T-helper 22 cell (primary cell): ENCODE measurements at places on chromosomes 2 and 18.
A peak's percentile ranks its signal among the peaks of the same experiment; 100 is the strongest.

- DNase-seq, result no peak
These were observed 22.4 kb downstream of the NLRC4 start for GRCh38 chr2:32242331-32242730.

DNA sequence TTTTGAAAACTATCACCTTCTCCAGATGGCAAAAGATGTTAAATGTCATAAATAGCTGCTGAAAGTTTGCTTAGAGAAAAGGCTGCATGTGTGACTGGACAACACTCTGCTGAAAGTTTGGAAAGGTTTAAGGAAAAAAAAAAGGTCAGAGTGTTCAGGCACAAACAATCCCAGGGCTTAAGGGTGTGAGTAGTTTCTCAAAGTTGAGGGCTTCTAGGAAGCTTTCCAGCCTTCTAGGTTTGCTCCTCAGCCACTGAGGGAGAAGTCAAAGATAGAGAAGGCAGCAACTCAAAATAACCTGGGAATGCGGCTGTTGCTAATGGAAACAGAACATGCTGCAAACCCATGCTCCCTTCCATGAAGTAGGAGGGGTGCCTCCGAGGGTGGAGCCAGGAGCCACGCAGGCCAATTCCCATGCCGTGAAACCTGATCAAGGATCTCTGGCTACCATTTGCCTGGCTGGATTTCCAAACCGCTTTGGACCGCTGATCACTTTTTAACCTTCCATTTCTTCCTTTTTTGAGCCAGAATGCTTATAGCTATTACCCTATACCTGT is 88.0 kb downstream of the TEX51 start:
- no peak for DNase-seq

- DNase-seq, result no peak
These were observed 1.0 kb upstream of the REV1 start for GRCh38 chr2:99490623-99491461.

GRCh38 chr2:120388222-120389035 is 42.5 kb downstream of the INHBB start:
- no peak for DNase-seq

DNA sequence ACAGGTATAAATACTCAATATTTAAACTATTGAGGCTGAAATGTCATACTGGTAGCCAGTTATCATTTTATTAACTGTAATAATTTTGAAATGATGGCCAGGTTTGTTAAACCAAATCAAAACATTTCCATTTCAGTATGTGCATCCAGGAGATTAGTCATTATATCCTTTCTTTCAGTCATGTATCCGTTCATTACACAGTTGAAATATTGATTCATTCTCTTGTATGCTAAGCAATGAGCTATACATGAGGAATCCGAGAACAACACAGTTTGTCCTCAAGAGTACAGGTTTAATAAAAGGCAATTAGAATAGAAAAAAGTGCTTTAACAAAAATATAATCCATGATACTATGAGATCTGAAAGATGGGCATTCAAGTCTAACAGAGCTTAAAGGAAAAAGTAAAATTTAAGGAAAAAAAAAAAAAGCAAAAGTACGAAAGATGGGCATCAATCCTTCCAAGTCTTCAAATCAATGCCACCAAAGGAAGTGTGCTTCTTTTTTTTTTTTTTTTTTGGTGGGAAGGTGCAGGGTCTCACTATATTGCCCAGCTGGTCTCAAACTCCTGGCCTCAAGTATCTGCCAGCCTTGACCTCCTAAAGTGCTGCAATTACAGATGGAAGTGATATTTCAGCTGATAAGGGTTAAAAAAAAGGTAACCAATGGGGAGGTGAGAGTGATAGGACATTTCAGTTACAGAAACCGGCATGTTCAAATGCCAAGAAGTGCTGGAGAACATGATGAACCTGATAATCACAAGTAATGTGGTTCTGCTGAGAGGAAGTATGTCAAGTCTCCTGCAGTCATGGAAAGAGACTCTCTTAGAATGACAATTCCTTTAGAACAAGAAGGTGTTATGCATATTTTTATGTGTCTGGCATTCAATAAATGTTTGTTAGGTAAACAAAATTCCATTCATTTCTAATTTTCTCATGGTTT is 35.8 kb downstream of the PUM2 start:
- no peak for DNase-seq

GRCh38 chr18:45519411-45520280 is 95.6 kb upstream of the SLC14A2 start:
- DNase-seq, result no peak

DNA sequence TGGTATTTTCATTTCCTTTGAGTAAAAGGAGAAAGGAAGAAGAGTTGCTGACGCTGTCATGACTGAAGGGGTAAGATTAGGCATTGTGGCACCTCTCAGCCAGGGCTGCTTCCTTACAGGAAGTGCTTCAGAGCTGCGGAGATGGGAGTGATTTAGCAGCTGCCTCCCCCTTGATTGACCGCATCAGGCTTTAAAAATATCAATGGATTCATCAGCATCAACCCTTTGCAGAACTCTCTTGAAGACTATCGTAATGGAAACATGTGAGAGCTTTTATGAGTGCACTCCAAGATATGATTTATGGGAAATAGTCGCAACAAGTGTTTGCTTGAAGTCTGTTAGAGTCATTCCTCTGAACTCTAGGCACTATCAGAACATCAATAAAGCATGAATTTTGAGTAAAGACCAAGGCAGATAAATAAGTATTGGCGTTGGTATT is 141.1 kb downstream of the CSRNP3 start:
- DNase-seq, result no peak

DNA sequence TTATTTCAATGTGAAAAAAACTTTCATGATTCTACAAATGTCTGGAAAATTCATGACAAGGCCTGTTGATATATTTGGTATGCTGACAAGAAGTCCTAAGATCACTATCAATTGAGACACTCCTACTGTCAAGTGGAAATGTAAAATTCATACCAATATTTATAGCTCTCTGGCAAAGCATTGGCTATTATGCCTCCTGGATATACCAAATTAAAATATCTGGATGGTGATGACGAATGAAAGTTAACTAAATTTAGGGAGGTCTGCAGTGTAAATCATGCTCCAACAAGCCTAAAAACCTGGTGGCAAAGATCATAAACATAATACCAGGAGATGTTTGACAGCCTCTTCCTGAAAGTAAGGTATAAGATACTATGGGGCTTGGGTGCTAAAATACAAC is 41.1 kb upstream of the TCF4 start:
- DNase-seq, result no peak

- no peak for DNase-seq
These were observed 42.8 kb downstream of the RAMP1 start for GRCh38 chr2:237901932-237902850.

- DNase-seq, result no peak
These were observed 94.9 kb downstream of the PIEZO2 start for GRCh38 chr18:11054497-11054896.

- DNase-seq, result no peak
These were observed 36.8 kb upstream of the BZW1 start for GRCh38 chr2:200774920-200775319.

- no peak for DNase-seq
These were observed 24.2 kb downstream of the SH3RF3 start for GRCh38 chr2:109153005-109153784.

DNA sequence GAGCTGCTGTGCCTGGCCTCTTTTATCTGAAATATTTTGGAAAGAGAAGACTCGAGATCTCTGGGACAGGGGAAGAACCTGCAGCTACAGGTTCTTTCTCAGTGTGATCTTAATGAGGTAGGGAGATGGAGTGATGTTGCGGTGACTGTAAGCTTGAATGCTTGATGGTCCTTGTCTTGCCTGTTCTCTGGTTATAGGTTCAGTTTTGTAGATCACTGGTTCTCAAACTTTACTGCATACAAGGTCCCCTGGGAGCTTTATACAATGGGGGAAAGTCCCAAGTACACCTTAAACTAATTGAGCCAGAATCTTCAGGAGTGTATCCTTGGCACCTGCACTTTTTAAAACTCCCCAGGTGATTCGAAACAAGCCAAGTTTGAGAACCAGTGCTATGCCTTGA is 136.7 kb upstream of the CXCR4 start:
- DNase-seq, result no peak

DNA sequence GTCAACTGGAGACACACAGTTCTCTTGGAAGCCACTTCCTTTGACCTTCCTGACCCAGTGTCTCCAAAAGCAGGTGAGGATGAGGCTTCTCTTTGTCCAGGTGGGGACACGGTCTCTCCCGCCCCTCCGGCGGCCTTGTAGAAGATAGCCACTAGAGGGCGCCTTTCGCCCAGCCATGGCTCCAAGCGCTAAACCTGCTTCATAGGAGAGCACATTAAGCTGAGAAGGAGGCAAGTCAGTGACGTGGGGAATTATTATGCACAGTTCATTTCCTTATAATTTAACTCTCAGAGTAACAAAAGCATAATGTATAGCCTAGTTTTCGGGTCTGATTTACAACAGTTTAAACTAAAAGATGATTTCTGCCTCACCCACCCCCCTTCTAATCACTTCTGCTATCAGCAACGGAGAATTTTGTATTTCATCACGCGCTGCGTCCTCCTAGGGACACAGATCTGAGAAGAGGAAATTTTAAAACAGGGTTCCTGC is 208.7 kb downstream of the ICOS start:
- peak; percentile 46 for DNase-seq

DNA sequence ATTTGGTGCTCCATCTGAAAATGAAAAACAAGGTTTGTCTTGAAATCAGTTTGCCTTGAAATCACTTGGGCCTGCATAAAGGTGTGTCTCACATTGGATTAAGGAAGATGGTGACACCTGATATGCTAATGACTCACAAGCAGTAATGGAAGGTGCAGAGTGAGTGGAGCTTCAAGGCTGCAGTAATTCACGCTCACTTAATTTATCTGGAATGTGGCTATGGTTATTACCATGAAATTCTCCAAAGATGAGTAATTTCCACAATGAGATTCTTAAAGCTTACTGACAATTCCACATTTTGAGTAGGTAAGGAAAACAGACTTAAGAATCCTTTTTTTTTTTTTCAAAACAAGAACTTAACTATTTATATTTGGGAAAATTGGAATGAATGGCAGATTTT is 156.8 kb downstream of the PAX3 start:
- DNase-seq, result no peak

DNA sequence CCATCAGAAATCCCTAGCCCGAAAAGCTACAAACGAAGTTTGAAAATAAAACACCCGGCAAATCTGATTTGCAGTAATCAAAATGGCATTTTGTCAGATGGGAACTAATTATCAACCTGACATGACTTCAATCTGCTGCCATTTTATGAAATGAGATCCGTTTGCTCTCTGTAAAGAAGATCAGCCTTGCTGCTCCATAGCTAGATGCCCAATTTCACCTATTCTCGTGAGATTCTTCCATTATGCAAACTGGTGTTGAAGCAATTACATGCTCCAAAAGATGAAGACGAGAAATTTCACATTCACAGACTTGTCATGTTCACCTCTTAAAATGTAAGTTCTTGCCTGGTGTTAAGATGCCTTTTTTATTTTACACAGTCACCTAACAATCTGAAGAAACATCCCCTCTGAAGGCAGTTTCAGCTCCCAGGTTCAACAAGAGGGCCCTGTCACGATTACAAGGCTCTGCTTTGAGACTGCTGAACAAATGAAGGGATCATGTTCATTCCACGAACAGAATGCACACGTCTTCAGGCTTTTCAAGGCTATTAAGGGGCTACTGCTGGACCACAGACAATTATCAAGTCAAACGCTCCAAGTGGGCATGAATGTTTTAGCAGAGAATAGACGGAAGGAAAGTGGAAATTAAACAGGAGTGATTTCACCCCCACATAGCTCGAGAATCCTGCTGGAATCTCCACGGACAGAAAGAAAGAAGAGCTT is 172.6 kb upstream of the PID1 start:
- no peak for DNase-seq

DNA sequence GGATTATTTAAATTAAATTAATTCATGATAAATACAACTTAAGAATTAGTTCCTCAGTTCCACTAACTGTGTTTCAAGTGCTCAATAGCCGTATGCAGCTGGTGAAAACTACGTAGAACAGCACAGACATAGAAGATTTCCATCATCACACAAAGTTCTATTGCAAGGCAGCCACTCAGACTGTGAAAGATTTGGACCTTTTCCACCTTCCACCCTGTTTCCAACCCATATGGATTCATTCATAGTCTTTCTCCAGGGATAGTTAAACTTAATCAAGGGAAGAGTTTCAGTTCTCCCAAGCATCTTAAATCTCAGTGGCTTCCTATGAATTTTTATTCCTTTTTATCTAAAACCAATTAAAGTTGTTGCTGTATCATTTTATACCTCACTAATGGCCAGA is 2030.8 kb downstream of the SUCLG1 start:
- DNase-seq, result no peak

GRCh38 chr18:44922968-44923367 is 242.3 kb downstream of the SETBP1 start:
- no peak for DNase-seq

GRCh38 chr18:476251-476664 is 24.2 kb downstream of the COLEC12 start:
- DNase-seq, result no peak

DNA sequence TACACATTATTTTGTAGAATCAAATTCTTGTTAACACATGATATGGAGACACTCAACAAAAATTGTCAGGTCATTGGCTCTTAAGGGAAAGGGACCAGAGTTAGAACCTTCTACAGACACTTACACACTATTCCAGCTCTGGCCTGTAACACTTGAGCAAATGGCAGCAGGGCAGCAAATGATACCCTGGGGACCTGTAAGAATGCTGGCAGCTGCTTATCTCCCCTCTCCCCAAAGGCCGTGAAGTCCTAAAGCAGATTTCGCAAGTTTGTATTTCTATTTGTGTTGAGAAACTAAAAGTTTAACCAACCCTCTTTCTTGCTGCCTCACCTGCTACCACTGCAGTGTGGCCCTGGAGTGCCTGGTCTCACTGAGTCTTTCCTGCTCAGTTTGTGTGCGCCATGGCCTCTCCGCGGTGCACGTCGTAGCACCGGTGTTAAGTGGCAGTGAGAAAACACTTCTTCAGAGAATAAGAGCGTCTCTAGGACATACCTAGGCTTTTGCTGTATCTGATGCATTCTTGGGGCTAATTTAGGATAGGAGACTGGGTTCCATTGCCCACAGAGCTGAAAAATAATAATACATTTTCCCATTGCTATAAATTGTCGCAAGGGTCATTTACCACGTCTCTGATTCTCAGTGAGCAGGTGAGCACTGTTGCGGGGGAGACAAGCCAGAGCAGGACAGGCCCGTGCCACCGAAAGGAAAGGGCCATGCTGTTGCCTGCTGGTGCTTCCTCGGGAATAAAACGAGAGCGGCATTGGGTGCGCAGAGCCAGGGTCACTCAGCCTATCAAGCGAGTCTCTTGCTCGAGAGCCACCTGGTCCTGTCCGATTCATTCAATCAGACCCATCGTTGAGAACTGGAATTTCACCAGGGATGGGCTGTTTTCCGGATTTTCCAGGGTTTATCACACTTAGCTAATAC is 204.9 kb downstream of the PTGR3 start:
- no peak for DNase-seq

GRCh38 chr2:45211636-45212035 is 202.4 kb upstream of the SIX2 start:
- no peak for DNase-seq

- no peak for DNase-seq
These were observed 62.7 kb upstream of the KIF5C start for GRCh38 chr2:148812306-148812705.

- no peak for DNase-seq
These were observed 3.6 kb upstream of the DOK6 start for GRCh38 chr18:69397096-69397495.
